ENCODE measurements at places on chromosomes 11 and 22.

- no peak for DNase-seq
These were observed 20.0 kb upstream of the LMO1 start for GRCh38 chr11:8283465-8284230.

DNA sequence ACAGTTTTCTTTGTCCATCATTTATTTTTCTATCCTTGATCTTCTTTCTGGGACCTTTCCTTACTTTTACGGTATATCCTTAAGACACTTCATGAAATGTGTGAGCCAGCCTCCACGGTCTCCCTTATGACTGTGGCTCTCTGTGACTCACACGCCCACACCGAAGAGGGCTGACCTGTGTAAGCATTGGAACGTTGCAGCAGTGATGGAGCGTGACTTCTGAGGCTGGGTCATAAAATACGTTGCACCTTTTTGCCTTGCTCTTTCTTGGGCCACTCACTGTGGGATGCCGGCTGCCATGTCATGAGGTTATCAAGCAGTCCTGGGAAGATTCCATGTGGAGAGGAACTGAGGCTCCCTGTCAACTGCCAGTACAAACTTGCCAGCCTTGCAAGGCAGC, 96.3 kb upstream of the RAB1B start:
- no peak for DNase-seq

- no peak for DNase-seq
These were observed 11.1 kb downstream of the SIPA1 start for GRCh38 chr11:65648997-65649493.

DNA sequence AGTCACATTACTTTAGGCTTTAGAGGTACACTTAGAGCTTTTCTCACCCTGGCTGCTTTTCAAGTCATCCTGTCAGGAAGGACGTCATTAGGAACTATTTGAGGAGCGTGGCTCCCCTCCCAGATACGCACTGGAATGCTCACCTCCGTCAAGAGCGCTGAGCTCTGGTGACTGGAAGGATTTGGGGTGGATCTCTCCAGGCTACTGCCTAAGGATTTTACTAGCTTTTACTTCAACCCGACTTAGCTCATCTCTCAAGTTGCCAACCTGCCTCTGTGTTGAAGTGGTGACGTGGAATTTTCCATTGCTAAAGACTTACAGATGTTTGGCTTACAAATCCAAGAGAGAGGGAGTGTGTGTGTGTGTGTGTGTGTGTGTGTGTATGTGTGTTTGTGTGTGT, 355.3 kb upstream of the CCDC90B start:
- DNase-seq, result no peak

DNA sequence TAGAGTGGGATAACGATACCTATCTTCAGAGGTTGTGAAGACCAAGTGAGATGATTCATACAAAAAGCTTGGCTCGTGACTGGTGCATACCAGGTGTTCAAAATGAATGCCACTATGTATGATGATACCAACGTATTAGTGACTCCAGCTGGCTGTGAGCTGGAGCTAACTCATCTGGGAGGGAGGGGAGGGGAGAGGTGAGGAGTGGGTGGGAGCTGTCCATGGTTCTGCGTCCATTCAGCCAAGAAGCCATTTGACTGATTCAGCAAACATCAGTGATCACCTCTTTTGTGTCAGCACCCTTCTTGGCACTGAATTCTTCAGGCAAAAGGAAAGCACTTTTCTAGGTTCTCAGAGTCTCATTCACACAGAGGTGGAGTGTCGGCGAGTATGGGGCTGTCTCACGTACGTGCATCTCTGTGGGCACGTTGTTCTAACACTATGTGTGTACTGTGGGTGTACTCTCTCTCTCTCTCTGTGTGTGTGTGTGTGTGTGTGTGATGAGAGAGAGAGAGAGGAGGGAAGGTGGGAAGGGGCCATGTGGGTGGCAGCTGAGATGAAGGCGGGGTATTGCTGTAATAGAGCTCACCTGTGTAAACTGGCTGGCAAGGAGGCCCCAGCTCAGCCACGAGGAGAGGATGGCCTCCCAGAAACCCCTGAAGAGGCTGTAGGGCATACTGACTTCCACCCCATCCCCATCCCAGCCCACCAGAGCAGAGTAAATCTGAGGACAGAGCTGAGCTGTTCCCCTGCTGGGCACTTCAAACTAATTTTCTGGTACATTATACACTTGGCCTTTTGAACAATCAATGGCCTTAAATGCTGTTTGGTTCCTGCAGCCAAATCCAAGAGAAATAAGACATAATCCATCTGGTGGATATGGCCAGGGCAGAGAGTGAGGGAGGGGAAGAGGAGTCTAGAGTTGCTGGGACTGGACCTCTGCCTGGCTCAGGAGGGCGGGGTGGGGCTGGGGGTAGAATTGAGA, 96.1 kb upstream of the THY1 start:
- DNase-seq, result no peak

DNA sequence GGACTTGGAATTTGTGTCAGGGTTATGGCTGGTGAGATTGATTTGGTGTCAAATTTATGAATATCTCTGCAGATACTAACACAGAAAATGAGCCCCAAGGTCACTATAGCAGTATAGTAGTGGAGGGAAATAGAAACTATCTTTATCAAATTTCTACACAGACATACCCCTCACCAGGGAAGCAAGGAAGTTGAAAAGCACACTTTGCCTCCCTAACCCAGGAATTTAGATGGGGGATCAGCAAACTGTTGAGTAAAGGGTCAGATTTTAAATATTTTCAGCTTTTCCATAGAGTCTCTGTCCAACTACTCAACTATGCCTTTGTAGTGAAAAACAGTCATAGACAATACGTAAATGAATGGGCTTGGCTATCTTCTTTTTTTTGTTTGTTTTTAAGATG, 12.8 kb downstream of the CRKL start:
- DNase-seq, result no peak

DNA sequence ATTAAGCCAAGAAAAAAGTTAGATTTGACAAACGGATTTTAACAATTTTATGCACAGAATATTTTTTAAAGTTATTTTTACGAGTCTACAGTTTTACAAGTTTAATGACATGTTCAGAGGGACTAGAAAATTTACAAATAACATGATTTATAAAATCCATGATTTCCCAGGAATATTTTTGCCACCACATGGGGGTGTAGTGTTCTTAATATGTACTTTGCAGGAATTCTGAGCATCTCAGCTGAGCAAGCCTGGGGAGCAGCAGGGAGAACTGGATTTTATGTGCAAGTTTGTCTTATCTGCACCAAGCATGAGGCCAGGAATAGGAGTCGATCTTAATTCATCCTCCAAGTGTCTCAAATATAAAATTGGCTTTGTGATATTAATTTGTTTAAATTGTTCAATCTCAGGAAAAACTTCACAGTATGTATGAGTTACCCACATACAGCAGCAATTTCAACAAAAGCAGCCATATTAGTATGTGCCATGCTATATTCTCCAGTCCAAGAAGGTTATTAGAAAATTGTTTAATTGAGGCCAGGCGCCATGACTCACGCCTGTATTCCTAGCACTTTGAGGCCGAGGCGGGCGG, 826.3 kb downstream of the DLG2 start:
- no peak for DNase-seq

DNA sequence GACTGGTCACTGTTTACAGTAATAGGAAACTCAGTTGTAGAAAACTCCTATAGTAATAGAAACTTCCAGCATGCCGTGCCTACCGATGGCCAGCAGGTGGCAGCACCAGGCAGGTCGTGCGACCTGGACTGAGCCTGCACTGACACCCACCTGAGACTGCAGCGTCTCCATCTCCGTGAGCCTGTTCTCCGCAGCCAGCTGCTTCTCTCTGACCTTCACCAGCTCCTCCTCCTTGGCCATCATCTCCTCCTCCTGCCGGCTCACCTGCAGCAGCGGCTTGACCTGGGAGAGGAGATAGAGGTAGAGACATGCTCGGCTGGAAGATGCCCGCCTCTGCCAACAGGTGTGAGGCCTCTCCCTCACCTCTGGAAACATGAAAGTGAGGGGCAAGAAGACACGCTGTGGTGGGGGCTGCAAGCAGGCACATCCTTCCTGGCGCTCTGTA, 48.5 kb downstream of the APOL1 start:
- peak; percentile 37 for DNase-seq

GRCh38 chr11:67010296-67010905, 12.5 kb upstream of the SYT12 start:
- DNase-seq, result no peak

DNA sequence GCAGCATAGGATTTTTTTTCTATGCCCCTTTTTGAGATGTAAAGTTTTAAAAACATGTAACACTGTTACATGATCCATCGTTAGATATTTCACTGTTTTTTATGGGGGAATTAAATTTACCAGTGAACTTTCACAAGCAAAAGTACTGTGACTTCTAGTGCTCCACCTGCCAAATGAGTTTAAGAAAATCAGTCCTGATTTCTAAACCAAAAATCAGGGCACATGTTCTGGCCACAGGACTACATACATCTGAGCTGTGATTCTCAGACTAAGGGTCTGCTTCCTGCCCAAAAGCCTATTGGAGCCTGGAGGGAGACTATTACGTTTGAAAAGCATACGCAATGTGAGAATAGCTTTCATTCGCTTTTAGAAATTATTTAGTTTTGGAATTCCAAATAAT, 22.5 kb downstream of the TMPRSS13 start:
- DNase-seq, result no peak

- no peak for DNase-seq
These were observed 82.5 kb downstream of the SGSM3 start for GRCh38 chr22:40452730-40453487.

GRCh38 chr11:64334764-64335735, 5.0 kb upstream of the CCDC88B start:
- DNase-seq, result no peak

GRCh38 chr22:20802452-20802851, 28.5 kb downstream of the SERPIND1 start:
- no peak for DNase-seq

- no peak for DNase-seq
These were observed 1260.3 kb downstream of the BRD1 start for GRCh38 chr22:48567213-48567975.

- no peak for DNase-seq
These were observed 840.3 kb upstream of the LRRC4C start for GRCh38 chr11:42299780-42300179.

GRCh38 chr22:43128116-43128515, 15.1 kb downstream of the MCAT start:
- no peak for DNase-seq

- no peak for DNase-seq
These were observed 83.0 kb downstream of the PDHX start for GRCh38 chr11:34999453-34999852.

DNA sequence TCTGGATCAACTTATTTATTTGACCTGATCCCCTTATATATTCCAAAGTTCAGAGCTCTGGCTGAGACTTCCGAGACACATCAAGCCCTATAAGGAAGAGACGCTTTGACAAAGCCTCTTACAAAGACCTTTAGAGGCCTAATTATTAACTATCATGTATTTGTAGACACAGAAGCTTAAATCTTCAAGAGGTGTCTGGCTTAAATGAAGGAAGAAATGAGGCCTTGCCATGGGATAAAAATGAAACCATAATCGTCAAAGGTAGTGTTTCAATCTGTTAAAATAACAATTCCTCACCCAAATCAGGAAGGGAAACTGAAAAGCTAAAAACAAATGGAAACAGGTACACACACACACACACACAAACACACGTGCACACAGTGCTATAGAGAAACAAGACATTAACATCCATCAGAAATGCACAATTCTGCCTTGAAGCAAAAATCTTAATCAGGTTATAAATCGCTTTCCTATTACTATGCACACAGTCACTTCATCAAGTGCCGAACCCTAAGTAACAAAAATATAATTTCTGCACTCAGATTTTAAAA, 50.2 kb downstream of the PITPNB start:
- no peak for DNase-seq

All from amygdala (tissue), 56 donors.